ENCODE measurements at places on chromosomes 1 and 21.

DNA sequence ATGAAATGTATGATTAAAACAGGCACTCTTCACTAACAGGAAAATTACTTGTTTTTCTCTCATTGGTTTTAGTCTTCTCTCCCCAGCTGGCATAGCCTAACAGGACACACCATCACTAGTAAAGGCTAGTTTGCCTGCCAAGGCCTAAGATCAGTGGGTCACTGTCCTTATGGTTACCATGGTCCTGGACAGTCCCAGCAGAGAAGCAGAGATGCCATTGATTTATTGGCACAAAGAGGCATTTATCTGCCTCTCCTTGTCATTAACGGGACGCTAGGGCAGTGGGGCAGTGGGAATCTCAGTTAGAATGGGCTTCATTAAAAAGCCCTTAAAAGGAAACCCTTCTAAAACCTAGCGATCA is 13.9 kb downstream of the CD247 start:
- no peak for DNase-seq

- DNase-seq: no peak
Measured at GRCh38 chr1:204065174-204065985, 7.5 kb upstream of the SOX13 start.

DNA sequence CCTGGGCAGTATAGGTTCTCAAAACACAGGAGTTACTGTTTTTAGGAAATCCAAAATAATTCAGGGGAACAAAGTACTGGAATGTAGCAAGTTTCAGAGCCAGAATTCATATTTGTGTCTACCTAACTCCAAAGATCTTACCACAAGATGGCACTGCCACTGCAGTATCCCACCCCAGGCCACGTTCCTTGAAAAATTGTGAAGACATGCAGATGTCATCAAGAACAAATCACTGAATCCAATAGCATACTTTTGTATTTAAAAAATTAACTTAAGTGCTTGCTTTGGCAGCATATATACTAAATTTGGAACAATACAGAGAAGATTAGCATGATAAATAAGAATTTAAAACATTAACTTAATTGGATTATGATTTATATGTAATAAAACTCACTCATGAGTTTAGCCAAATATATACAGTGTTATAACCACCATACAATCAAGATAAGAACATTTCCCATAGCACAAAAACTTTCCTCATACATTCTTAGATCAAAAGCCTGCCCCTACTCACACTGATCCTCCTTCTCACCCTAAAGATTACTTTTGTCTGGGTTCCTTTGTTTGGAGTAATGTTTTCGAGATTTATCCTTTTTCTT is 209.9 kb downstream of the FAF1 start:
- DNase-seq: no peak

DNA sequence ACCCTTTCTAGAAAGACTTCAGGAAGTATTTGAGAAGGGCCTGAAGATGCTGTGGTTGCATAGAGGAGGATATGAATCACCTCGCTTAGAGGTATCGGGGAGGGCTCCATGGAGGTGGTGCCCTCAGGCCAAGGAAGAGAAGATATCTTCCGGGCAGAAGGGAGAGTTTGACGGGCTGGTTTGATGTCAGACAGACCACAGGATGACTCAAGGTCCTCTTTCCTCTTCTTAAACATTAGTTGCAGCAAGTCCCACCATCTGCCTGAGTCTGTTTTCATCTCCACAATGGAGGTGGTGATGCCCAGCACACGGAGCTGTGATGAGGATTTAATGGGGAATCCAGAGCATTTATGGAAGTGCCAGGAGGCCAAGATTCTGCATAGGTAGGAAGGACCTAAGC is 25.1 kb upstream of the RUNX3 start:
- DNase-seq: no peak

GRCh38 chr21:43694437-43695079 is 24.4 kb upstream of the PDXK start:
- no peak for DNase-seq

GRCh38 chr1:81498471-81499462 is 302.0 kb upstream of the ADGRL2 start:
- DNase-seq: no peak
